B cell (primary cell): ENCODE measurements at places on chromosomes 11 and 22.

DNA sequence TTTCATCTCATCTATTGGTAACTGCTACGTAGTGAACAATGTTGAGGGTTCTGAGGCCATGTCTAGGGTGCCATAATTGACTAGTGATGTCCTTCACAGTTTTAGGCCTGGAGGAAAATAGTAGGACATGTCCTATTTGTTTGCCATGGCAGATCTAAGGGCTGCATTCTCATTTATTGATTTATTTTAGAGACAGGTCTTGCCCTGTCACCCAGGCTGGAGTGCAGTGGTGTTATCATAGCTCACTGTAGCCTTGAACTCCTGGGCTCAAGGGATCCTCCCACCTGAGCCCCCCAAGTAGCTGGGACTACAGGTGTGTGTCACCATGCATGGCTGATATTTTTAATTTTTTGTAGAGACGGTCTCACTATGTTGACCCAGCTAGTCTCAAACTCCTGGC is 5.2 kb downstream of the CEP164 start:
- DNase-seq, result no peak

DNA sequence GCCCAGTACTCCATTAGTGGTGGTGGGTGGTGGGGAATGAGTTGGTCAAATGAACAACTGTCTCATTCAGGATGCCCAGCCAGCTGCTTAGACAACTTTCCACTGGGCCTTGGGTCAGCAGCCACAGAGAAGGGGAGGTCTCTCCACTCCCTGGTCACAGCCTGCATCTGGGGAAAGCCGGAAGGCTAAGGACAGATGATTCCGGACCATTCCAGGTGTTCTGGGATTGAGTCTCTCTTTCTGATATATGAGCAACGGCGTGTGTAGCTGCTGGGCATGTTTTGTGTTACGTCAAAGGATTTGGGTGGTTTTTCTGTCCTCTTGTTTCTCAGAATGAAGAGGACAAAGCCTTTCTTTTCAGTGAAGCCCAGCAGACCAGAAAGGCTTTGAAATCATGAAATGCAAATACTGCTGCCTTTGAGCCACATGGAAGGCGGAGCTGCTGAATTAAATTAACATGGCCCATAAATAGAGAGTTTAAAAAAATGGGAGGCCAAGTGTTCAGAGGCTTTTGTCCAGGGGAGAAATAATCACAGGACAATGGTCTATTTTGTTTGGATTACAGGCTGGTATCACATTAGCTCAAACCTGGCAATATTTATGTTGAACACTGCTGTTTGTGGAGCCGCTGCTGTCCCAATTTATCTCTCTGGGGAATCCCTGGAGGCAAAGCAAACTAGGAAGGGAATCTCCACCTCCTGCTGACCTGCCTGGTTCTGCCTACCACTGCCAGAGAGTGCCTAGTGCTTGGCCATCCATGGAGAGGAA is 234.4 kb upstream of the E2F8 start:
- DNase-seq, result no peak

- DNase-seq, result peak; percentile 66
These were observed 56.1 kb downstream of the AMBRA1 start for GRCh38 chr11:46537537-46538295.

GRCh38 chr11:114179234-114179941 is 116.8 kb upstream of the NNMT start:
- DNase-seq, result peak; percentile 47

DNA sequence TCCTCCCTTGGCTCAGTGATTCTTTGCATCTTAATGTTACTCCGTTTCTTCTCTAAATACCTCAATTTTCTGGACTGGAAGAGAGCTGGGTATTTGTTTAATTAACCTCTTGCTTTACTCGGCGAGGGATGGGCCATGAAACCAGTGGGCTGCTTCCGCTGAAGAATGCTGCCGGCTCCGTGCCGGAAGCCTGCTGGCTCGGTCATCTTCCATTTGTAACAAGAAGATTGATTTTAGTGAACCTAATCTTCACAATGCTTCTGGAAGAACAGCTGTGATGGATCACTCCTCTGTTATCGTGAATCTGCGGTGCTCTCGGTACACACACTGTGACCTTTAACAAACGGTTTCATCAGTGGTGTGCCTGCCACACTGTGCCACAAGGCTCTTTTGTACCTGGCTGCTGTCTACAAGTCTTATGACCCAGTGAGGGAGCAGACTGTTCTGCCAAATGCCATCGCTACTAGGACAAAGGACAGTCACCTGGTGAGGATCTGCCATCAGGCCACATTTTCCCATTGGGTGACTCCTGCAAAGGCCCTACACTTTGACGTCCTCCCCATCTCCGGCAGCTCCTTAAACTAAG is 25.3 kb upstream of the PARVB start:
- no peak for DNase-seq

DNA sequence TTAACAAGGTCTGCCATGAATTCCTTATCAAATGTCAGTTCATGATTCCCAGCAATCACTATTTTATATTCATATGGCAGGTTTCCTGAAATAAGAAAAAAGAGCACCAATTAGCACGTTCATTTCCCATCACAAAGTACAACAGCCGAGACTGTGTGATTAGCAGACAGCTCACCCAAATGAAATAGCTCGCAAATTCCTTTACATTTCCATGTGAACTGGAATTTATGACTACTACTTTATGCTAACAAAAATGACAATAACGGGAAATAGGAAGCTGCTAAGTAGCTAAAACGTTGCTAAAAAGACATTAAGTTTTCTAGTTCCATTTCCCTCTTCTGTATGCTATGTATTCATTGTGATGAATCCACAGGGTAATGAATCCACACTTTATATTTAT is 90.7 kb downstream of the MPPED2 start:
- no peak for DNase-seq

DNA sequence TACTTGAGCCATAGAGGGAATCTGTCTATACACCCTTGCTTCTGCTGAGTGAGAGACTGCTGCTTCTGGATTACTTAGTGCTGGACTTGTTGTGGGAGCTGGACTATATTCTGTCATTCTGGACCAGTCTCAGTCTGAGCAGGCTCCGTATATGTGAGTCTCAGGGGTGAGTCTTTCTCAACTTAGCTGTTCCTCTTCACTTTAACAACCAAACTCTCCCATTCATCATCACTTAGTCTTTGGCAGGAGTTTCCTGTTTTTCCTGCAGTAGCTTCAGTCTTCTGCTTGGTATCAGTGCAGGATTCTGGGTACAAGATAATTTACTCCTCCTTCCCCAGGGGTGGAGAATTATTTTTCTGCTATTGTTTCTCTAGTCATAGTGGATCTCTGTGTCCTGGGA is 779.5 kb downstream of the METTL15 start:
- no peak for DNase-seq

DNA sequence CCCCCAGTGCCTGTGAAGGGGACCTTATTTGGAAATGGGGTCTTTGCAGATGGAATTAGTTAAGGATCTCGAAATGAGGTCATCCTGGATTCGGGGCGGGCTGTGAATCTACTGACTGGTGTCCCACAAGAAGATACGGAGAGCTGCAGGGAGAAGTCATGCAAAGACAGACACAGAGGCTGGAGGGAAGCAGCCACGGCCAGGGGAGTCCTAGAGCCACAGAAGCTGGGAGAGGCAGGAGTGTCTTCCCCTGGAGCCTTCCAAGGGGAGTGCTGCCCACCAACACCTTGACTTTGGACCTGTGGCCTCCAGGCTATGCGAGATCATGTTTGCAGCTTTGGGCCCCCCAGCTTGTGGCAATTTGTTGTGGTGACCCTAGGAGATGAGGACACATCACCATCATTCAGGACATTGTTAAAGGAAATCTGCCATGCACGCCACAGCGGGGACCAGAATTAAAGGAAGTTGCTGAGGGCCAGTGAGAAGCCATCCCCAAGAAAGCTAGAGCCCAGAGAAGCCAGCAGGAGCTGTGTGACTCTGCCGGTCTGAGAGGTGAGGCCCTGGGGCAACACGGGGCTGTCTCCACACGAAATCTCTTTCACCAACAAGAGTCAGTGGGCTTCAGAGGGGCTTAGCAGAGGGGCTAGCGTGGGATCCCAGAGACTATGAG is 434.7 kb downstream of the BRD1 start:
- no peak for DNase-seq

DNA sequence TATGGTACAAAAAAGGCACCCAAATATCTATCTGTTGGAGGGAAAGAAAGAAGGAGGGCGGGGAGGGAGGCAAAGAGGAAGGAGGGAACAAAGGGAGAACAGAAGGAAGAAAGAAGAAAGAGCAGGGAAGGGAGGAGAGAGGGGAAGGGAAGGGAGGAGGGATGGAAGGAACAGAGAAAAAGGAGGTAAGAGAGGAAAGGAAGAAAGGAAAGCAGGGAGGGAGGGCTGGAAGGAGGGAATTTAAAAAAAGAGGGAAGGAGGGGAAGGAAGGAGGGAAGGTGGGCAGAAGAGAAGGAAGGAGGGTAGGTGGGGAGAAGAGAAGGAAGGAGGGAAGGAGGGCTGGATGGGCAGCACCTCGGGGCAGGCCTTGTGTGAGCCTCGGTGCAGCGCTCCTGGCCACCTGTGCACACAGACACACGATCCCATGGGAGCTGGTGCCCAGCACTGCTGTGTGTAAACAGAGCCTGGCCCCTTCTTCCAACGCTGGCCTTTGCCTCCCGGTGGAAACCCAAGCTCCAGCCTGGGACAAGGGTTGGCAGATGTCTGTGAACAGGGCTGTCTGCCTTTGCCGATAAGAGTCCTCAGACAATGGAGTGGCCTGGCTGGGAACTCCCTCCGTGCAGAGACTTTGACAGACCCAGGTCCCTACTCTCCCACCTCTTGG is 23.2 kb downstream of the SMIM38 start:
- DNase-seq, result no peak

DNA sequence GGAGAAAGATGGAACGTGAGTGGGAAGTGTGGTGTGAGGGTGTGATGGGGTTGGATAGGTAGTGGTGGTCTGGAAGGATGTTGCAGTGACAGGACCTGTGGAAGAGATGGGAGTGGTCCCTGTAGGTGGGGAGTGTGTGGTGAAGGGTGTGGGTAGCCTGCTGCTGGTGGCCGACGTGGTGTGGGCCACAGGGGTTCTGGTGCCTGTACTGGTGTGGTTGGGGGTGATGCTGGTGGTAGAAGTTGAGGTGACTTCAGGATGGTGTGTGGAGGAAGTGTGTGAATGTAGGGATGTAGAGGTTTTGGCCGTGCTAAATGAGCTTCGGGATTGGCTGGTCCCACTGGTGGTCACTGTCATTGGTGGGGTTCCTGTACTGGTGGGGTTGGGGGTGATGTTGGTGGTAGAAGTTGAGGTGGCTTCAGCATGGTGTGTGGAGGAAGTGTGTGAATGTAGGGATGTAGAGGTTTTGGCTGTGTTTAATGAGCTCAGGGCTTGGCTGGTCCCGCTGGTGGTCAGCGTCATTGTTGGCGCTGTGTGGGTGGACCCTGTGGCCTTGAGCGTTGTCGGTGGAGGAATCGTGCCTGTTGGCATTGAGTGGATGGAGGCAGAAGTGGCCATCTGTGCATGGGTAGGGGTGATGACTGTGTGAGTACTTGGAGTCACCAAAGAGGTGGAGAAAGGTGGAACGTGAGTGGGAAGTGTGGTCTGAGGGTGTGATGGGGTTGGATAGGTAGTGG is 19.1 kb downstream of the MUC6 start:
- peak; percentile 23 for DNase-seq

- no peak for DNase-seq
These were observed 513.0 kb downstream of the SOX6 start for GRCh38 chr11:15843309-15843872.

- DNase-seq, result no peak
These were observed 55.0 kb upstream of the ZC3H12C start for GRCh38 chr11:110038201-110038600.

- DNase-seq, result peak; percentile 75
These were observed 30.8 kb upstream of the POU2AF1 start for GRCh38 chr11:111409915-111410314.

DNA sequence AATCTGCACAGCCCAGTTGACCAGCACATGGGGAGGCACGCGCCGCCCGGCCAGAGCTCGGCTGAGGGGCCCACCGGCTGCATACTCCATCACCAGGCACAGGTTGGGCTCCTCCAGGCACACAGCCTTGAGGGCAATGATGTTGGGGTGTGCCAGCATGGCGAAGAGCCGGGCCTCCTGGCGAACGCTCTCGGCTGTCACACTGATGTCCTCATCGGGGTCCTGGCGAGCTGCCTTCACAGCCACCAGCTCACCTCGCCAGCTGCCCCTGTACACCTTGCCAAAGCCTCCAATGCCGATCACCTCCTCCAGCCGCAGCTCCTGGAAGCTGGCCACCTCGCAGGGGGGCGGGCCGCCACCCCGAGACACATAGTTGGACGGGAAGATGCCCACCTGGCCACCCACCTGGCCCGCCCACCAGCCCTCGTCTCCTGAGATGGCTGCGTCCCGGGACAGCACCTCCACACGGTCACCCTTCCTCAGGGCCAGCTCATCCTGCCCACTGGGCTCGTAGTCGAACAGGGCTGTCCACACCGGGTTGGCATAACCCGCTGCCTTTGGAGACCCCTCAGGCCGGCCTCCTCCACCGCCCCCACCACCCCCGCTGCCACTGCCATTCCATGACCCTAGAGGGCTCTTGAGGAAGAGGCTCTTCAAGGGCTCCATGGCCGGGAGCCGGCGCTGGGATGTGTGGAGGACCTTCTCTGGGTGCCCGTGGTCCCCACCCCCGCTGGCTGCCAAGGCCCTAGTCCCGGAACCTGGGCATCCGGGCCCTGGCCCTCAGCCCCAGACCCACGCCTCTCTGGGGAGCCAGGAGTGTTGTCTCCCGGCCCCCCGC is 711 bp downstream of the MAP3K11 start:
- DNase-seq, result no peak

GRCh38 chr22:35938226-35938625 is 90.4 kb downstream of the RBFOX2 start:
- DNase-seq, result no peak

DNA sequence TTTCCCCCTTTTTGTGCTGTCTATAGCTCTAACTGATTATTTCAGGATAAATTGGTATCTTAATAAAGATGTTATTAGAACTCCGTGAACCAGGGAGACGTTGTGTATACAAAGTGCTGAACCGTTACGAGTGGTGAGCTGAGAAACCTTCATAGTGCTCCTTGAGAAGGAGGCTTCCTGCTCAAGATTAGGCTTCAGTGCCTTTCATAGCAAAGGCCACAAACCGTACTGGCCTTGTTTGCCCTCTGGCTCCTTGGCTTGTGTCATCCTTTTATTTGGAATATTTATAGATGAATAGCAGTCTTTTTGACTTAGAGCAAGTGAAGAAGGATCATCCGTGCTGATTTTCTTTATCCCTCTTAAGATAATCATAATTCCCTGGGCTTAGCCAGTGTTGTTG is 16.3 kb downstream of the EIF3L start:
- no peak for DNase-seq

GRCh38 chr11:47668665-47669064 is 26.3 kb upstream of the MTCH2 start:
- no peak for DNase-seq

DNA sequence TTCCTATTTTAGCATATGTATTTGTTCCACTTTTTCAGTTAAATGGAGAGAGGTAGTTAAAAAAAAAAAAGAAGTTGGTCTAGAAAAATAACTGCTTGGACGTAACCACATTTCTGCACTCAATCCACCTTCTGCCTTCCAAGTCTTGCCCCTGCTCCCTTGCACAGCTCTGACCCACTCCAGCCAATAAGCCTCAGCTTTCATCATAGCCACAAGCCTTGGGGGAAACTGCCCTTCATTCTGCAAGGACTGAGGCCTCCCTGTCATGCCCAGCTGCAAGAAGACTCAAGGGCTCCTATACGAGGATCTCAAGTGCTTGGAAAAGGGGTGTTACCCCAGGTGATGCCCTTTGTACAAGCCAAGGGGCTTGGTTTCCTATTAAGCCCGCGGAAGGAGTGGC is 36.0 kb upstream of the OAF start:
- no peak for DNase-seq
